Keratinocyte (primary cell): ENCODE measurements at places on chromosomes 3 and 15. TPM values are rescaled to one million over a fixed set of nuclear protein-coding genes. Genes with fewer than 3 reads are reported as not detected.

GRK7 gene
- polyA plus RNA-seq = not detected in 3 replicates

CYP1A2 gene
- 0.04 to 0.09 TPM in 2 of 3 replicates, not detected in the other for polyA plus RNA-seq

PLA1A gene
- 0.08 TPM in 1 of 3 replicates, not detected in the others for polyA plus RNA-seq

SERPINI2 gene
- not detected in 3 replicates for polyA plus RNA-seq

DISP2 gene
- polyA plus RNA-seq = 0.12 to 0.68 TPM (median 0.12 TPM) in 3 replicates

NOP10 gene
- polyA plus RNA-seq = 492 to 969 TPM (median 663 TPM) in 3 replicates

DALRD3 gene
- 33.7 to 41.1 TPM (median 37.8 TPM) in 3 replicates for polyA plus RNA-seq

RPP25 gene
- polyA plus RNA-seq = 0.60 to 1.0 TPM (median 0.62 TPM) in 3 replicates

IQCB1 gene
- 6.7 to 14.7 TPM (median 8.7 TPM) in 3 replicates for polyA plus RNA-seq

CCDC191 gene
- 1.5 to 3.6 TPM (median 3.6 TPM) in 3 replicates for polyA plus RNA-seq

CDHR4 gene
- 0.19 TPM in 1 of 3 replicates, not detected in the others for polyA plus RNA-seq

SNTN gene
- not detected in 3 replicates for polyA plus RNA-seq

AGBL1 gene
- polyA plus RNA-seq = not detected in 3 replicates

IL16 gene
- 0.01 to 0.10 TPM in 2 of 3 replicates, not detected in the other for polyA plus RNA-seq

MOBP gene
- polyA plus RNA-seq = not detected in 3 replicates

ZNF860 gene
- polyA plus RNA-seq = 5.6 to 10.3 TPM (median 7.9 TPM) in 3 replicates

MASP1 gene
- not detected in 3 replicates for polyA plus RNA-seq

RBM5 gene
- 73.8 to 167 TPM (median 127 TPM) in 3 replicates for polyA plus RNA-seq

COL6A6 gene
- not detected in 3 replicates for polyA plus RNA-seq

ISLR2 gene
- polyA plus RNA-seq = not detected in 3 replicates

MUC20 gene
- 0.21 to 0.33 TPM (median 0.25 TPM) in 3 replicates for polyA plus RNA-seq

ARL14 gene
- 0.76 to 2.4 TPM (median 1.6 TPM) in 3 replicates for polyA plus RNA-seq

PRSS50 gene
- polyA plus RNA-seq = not detected in 3 replicates

ARRDC4 gene
- polyA plus RNA-seq = 21.0 to 34.6 TPM (median 23.1 TPM) in 3 replicates

TEX55 gene
- polyA plus RNA-seq = not detected in 3 replicates

PSTPIP1 gene
- 9.6 to 11.2 TPM (median 10.0 TPM) in 3 replicates for polyA plus RNA-seq
